Stimulated activated CD8-positive, alpha-beta memory T cell treated with anti-CD3 and anti-CD28 coated beads, Interleukin-7, amount 100 ng/mL, for 1 hour (primary cell): ENCODE measurements at places on chromosomes 13 and 19.

- DNase-seq: peak; percentile 79
These were observed 24.7 kb upstream of the ADGRE1 start for GRCh38 chr19:6862673-6863078.

- DNase-seq: no peak
These were observed 89.6 kb upstream of the RXFP2 start for GRCh38 chr13:31649766-31650165.

DNA sequence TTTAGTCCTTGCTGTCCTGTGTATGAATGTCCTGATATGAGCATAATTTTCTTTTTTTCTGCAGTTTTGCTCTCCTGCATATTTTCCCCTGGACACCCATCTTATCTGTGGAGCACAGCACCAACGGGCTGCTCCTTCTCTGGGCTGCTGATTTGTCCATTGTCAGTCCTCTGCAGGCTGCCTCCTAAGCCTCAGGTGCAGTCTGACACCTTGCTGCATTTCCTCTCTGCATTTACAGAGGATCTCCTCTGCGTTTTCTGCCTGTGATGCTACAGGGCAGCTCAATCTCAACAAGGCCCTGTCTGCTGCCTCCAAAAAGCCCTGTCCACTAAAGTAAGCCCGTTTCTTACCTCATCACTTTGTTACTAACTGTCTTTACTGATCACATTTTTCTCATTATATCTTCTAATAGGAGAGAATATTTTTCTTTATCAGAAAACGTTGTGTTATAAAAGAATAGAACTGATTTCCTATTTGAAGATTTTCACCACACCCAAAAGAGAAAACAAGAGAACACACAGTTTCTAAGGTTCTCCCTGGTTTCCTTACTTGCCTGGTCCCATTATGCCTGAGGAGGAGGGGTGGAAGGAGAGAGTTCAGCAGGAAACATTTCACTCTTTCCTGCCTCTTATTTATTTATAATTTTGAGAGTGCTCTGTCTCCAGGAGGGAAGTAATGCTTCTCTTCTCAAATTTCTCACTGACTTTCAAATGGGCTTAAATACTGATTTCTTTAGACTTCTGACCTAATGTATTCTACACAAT, 65.6 kb upstream of the TDRD3 start:
- no peak for DNase-seq

DNA sequence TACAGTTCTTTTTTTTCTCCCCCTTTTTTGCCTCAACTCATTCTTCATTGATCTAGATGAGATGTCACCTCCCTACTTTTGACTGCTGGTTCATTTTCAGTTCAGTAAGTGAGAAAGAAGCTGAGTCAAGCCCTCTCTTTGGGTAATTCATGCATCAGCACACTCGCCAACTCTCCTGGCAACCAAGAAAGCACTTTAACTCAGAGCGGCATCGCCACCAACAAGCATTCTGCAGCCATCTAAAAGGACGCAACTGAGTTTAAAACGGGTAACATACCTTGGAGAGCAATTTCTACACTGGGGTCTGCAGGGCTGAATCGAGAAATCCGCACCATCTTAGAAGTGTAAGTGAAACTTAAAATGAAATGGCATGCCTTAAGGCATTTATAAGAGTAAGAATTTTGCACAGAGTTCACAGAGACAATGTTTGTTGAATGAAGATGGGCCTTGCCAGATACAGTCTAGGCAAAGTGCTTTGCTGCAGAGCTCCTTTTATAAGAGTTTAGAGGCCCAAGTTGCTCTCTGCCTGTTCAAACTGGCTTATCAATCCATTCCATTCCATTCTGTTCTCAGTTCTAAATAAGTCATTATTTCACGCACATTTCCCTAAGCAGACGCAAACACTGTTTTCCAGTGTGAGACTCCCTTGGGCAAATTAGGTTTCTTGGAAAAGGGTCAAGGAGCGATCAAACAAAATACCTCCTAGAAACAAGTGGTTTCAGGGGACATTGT, 338.0 kb downstream of the ENOX1 start:
- no peak for DNase-seq

- no peak for DNase-seq
These were observed 25.8 kb upstream of the SLC7A9 start for GRCh38 chr19:32895384-32895783.

- no peak for DNase-seq
These were observed 1161.8 kb upstream of the MIR17HG start for GRCh38 chr13:90185734-90186133.

DNA sequence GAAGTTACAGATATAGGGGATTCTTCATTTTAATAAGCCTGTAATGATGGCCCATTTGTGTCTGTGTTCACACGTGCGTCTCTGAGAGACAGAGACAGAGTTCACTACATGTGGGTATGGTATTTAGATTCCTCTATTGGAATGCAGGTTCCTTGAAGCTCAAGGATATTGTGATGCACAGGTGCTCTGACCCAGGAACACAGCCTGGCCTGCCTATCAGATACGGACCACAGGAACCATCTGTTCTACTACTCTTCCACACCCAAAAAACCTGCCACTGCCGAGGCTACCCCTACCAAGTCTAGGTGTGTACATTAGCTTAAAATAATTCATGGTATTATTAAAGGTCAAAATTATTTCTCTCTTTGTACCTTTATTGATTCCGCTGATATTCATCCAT, 289.2 kb downstream of the ATP8A2 start:
- no peak for DNase-seq

DNA sequence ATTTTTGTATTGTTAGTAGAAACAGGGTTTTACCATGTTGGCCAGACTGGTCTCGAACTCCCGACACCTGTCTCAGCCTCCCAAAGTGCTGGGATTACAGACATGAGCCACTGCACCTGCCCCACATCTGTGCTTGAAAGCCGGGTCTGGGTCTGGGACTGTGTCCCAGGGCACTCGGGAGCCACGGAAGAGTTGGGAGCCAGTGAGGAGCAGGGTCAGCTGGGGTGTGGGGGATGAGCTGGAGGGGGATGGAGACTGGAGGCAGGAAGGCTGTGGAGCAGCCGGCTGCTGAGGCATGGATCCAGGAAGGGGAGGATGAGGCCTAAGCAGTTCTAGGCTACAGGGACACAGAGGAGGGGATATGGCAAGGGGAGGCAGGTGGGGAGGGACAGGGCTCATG, 10.7 kb upstream of the SPACA4 start:
- no peak for DNase-seq

- DNase-seq: no peak
These were observed 11.1 kb downstream of the PTBP1 start for GRCh38 chr19:808423-808775.

GRCh38 chr13:98900442-98900841, 77.4 kb downstream of the DOCK9 start:
- no peak for DNase-seq

DNA sequence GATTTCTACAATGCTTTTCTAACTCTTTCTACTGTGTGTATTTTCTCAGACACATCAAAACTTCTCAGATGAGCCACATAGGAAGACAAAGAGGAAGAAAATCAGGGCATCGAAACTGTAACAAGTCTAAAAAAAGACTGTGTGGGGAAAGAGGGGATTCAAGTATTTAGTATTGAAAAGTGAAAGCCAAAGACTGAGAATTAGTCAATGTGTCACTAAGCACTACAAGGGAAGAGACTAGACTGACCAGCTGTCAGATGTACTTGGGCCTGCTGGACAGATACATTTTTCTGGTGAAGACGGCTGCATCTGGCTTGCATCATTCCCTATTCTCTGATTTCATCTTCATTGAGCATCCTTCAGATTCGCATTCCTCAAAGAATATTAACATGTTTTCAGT, 25.4 kb downstream of the COMMD6 start:
- no peak for DNase-seq

- no peak for DNase-seq
These were observed 146.7 kb upstream of the KLF12 start for GRCh38 chr13:74280795-74281490.

DNA sequence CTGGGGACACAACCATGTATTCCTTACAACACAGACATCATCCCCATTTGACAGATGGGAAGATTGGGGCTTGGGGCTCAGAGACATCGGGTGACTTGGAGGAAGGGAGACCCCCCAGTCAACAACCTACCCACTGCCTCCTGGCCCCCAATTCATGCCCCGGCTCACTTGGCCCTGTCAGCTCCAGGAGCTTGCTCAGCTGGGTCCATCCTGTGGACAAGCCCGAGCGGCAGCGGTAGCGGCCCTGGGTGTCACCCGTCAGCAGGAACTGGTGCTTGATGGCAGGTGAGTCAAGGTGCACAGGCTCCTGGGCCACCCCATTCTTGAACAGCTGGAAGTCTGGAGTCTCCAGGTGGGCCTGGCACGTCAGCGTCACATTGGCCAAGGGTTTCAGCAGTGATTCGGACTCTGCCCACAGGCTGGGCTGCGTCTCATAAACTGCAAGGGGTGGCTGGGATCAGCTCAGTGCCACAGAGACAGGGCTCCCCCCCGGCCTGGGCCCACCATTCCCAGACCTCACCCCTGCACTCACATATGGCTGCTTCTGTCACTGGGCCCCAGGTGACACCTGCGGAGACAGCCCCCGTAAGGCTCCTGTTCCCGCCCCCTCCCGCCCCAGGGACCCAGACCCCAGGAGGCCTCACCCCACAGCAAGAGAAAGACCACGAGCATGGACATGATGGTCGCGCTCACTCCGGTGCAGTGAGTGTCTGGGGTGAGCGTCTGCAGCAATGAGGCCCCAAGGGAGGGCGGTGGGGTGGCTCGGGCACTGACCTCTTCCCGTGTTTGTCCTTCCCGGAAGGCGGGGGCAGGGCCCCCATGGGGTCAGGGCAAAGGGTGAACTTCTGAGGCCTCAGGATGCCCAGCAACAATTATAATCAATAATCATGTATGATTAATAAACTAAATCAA, at the start of gene A1BG:
Gene A1BG (minus strand): TSS at position 733 of the 912 bp plus-strand sequence. CDS start 55 bp downstream, at position 678.
- DNase-seq: no peak

DNA sequence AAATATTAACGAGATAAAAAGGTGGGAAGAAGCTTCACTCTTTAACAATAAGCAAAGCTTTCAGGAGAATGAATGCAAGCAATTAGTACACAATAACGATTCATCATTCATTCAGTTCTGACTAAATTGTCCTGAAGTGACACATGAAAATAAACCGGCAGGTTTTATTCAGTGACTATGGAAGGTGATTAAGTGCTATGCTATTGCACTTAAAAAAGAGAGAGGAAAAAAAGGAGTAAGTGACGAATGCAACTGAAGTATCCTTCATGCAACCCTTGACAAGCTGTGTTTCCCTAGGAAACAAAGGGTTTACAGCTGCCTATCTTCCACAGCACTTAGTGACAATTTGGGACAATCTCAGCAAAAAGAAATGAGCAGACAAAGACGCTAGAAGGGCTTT, 1.4 kb downstream of the LIG4 start:
- DNase-seq: no peak

DNA sequence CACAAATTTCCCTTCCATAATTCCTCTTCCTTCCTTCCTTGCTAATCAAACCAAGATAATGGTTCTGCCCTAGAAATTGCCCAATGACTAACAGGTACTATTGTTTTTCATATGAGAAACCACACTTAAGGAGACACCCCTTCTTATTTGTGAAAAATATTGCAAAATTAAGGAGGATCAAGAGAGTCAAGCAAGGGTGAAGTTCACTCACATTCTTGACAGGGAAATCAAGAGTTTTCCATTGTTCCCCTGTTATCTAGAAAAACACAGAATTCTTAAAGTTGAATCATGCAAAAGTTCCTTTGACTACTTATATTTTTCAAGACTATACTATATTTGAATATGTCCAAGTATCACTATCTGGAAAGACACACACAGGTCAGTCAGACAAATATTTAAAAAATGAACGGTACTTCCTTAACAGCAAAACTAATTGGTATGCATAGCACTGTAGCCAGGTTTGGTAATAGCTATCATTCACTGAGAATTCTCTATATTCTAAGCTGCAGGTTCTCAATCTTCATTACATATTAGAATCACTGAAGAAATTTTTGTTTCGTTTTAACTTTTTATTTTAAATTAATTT, 897.2 kb downstream of the DIAPH3 start:
- no peak for DNase-seq

GRCh38 chr19:44623080-44623479, 9.7 kb downstream of the IGSF23 start:
- no peak for DNase-seq

- no peak for DNase-seq
These were observed 94.0 kb downstream of the KLF12 start for GRCh38 chr13:74040200-74040599.

DNA sequence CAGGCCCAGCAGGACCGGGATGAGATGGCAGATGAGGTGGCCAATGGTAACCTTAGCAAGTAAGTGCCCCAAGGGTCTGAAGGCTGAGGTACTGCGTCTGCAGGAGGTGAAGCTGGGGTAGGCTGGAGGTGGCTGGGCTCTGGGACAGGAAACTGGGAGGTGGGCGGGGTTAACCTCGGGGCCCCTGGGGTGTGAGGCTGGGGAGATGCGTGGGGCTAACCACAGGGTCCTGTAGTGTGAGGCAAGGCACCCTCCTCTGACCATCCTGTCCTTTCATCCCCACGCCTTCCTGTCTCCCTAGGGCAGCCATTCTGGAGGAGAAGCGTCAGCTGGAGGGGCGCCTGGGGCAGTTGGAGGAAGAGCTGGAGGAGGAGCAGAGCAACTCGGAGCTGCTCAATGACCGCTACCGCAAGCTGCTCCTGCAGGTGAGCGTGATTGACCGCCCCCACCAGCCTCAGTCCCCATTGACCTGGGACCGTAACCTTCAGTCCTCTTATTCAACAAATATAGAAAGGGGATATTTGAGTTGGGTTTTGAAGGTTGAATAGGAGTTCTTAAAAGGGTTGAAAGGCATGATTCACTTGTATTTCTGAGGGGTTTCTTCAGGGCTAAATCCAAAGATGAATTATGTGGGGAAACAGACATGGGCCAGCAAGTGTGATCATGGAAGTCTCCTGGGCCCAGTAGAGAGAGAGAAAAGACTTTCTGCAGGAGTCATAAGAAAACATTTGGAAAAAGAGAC, 35.7 kb downstream of the KCNC3 start:
- no peak for DNase-seq

GRCh38 chr13:43057653-43058317, 34.4 kb downstream of the DNAJC15 start:
- no peak for DNase-seq

DNA sequence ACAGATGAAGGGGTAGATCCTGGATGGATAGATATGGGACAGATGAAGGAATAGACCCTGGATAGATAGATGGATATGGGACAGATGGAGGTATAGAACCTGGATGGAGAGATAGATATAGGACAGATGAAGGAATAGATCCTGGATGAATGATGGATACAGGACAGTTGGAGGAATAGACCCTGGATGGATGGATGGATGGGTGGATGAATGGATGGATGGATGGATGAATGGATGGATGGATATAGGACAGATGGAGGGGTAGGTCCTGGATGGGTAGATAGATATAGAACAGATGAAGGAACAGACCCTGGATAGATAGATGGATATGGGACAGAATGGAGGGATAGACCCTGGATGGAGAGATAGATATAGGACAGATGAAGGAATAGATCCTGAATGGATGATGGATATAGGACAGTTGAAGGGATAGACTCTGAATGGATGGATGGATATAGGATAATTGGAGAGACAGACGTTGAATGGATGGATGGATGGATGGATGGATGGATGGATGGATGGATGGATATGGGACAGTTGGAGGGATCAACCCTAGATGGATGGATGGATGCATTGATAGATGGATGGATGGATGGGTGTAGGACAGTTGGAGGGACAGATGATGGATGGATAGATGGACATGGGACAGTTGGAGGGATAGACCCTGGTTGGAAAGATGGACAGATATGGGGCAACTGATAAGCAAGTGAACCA, 23.3 kb upstream of the EMP3 start:
- DNase-seq: no peak

- no peak for DNase-seq
These were observed 1.2 kb downstream of the LYPD3 start for GRCh38 chr19:43464134-43464775.

GRCh38 chr19:2974342-2975041, 2.9 kb upstream of the TLE6 start:
- DNase-seq: no peak
